ENCODE measurements at places on chromosomes 16 and 17.

DNA sequence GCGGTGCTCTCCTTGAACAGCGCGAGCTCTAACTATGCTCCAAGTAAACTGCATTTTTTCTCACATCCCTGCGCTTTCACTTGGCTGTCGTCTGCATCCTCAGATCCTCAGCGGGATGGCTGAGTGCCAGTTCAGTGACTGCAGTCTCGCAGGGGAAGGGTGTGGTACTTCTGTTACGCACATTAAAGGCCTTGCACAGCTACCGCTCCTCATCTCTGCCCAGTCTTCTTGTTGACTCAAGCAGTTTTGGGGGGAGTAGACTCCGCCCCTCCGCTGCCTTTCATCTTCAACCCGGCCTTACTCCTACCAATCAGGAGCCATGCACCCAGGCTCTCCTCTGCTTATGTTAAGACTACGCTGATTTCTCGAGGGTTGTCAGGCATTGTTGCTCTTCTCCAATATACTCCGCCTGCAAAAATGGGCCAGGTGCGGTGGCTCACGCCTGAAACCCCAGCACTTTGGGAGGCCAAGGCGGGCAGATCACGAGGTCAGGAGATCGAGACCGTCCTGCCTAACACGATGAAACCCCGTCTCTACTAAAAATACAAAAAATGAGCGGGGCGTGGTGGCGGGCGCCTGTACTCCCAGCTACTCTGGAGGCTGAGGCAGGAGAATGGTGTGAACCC, 10.0 kb downstream of the ATP5PD start:
- DNase-seq = peak; percentile 8

GRCh38 chr16:31090540-31090939, 1.8 kb upstream of the PRSS53 start:
- DNase-seq = peak; percentile 75

GRCh38 chr16:83793179-83793578, 14.6 kb upstream of the HSBP1 start:
- DNase-seq = no peak

DNA sequence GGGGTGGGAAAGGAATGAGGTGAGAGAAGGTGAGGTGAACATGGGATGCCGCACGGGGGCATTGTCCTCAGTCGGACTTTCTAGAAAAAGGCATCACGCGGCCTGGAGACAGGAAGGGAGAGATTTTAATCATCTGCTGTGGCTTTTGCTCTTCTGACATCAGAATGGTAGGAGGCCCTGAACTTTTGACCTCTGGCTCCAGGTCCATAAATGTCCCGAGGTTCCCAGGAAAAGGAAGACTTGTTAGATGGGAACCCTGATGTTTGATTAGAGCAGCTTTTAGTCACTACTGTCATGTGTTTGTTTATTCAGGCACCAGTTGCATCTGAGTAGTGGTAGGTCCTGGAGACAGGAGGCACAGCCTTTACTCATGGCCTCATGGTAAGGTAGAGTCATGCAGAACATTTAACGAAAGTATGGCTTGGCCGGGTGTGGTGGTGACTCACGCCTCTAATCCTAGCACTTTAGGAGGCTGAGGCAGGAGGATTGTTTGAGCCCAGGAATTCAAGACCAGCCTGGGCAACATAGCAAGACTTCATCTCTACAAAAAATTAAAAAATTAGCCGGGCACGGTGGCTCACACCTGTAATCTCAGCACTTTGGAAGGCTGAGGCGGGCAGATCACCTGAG, 203.1 kb downstream of the MSI2 start:
- DNase-seq = peak; percentile 56

DNA sequence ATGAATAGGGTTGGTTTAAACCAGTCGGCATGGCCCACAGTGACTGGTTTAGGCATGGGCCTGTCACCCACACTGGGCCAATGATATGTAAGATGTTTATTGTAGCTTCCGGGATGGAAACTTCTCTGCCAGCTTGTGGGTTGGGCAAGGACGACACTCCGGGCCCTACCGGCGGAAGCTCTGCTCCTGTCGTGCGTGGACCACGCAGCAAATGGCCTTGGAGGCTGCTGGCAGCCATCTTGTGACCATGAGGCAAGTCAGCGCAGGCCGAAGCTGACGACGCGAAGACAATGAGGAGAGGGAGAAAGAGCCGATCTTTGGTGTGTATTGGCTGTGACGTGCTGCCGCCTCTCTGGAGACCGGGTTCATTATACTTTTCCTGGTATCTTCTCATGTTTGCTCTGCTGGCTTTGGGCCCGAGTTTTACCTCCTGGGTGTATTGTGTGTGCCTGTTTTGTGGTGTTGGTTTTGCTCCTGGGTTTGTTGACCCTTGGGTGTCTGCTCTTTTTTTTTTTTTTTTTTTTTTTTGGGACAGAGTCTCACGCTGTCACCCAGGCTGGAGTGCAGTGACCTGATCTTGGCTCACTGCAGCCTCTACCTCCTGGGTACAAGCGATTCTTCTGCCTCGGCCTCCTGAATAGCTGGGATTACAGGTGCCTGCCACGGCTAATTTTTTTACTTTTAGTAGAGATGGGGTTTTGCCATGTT, 15.4 kb downstream of the SLC25A10 start:
- DNase-seq = no peak

DNA sequence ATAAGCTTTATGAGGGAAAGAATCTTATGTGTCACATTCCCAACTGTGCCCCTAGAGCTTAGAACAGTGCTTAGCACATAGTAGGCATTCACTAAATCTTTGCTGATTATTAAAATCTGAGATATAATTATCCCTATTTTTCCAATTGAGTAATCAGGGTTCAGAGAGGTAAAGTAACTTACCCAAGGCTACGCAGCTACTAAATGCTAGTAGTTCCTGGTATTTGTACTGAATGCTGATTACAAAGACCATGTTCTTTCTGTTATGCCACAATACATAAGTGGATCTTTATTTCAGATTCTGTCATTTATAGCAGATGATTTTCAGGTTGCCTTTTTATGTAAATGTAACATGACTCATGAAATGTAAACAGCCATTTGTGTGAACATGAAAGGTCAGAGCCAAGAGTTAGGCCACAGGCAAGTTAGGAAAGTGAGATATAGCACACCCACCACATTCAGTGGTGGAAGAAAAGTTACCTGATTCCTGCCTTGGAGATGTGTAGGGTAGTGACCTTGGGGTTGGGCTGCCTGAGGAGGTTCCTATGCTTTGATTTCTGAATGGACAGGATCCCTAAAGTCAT, 77.2 kb downstream of the FTO start:
- peak; percentile 55 for DNase-seq

- no peak for DNase-seq
Measured at GRCh38 chr16:74844041-74844980, 69.7 kb upstream of the FA2H start.

GRCh38 chr16:85166699-85167588, 54.7 kb upstream of the CIBAR2 start:
- DNase-seq = no peak

DNA sequence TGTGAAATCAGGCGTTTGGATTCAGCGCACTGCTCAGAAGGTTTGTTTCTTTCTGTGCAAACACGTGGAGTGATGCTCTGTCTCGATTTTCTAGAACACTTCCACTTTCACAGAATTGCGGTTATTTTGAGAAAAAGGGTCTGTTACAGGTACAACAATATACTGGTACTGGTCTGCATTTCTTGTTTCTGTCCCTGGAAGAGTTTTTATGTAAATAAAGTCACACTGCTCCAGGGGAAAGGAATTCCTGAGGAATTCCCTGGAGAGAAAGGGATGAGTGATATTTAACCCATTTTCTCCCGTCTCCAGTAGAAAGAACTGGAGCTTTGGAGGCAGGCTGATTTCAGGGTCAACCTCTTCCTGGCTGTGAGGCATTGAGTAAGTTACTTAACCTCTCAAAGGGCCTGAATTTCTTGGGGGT, 16.2 kb upstream of the RMI2 start:
- peak; percentile 51 for DNase-seq

DNA sequence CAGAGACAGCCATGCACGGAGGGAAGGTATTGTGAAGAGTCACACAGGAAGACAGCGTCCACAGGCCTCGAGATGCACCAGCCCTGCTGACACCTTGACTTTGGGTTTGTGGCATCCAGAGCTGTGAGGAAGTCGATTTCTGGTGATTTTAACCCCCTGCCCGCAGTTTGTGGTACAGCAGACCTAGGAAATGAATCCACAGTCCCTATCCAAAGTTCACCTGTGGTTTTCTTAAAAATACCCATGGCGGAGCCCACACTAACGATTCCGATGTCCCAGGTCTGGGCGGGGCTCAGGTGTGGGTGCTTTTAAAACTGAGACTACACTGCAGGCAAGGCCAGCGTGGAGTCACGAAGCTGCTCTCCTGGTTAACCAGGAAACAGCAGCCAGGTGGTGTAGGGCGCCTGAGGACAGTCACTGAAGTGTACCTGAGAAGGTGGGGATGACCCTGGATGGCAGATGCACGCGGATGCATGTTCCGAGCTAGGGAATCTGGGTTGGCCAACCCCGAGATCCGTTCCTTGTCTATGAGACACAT, 14.4 kb upstream of the MEAK7 start:
- no peak for DNase-seq

DNA sequence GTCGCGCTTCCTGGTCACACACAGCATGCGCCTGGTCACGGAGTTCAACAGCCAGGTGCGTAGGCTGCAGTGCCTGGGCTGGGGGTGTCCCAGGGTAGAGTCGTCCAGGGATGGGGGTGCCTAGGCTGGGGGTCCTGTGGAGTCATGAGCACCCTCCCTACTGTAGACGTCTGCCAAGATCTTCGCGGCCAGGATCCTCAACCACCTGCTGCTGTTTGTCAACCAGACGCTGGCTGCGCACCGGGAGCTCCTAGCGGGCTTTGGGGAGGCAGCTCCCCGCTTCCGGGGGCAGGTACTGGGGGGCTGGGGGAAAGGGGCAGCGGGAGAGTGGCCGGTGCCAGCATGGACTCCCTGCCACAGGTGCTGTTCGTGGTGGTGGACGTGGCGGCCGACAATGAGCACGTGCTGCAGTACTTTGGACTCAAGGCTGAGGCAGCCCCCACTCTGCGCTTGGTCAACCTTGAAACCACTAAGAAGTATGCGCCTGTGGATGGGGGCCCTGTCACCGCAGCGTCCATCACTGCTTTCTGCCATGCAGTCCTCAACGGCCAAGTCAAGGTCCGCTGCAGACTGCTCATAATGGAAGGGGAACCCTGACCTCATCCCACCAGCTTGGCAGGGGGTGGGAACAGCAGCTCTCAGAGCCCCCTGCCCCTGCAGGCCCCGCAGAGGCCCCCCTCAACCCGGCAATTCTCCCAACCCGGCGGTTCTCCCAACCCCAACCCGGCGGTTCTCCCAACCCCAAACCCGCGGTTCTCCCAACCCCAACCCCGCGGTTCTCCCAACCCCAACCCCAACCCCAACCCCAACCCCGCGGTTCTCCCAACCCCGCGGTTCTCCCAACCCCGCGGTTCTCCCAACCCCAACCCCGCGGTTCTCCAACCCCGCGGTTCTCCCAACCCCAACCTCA, 2.4 kb downstream of the PDIA2 start:
- no peak for DNase-seq

- DNase-seq = no peak
Measured at GRCh38 chr17:57914273-57915142, 40.7 kb downstream of the CUEDC1 start.
